OCI-LY7 (cell line): ENCODE measurements at places on chromosomes 2 and 18. TPM values are rescaled to one million over a fixed set of nuclear protein-coding genes. Genes with fewer than 3 reads are reported as not detected.

REEP1 gene
- total RNA-seq: not detected in 2 replicates

CPLX4 gene
- total RNA-seq: not detected in 2 replicates

GRCh38 chr2:210630873-210631560, 74.6 kb downstream of the CPS1 start:
- DNase-seq: no peak

- no peak for DNase-seq
These were observed 359.5 kb downstream of the RND3 start for GRCh38 chr2:150127995-150128394.

- DNase-seq: no peak
These were observed 97.9 kb upstream of the KLHL29 start for GRCh38 chr2:23286758-23287704.

GRCh38 chr2:111145103-111145760, 24.5 kb downstream of the BCL2L11 start:
- no peak for DNase-seq

DNA sequence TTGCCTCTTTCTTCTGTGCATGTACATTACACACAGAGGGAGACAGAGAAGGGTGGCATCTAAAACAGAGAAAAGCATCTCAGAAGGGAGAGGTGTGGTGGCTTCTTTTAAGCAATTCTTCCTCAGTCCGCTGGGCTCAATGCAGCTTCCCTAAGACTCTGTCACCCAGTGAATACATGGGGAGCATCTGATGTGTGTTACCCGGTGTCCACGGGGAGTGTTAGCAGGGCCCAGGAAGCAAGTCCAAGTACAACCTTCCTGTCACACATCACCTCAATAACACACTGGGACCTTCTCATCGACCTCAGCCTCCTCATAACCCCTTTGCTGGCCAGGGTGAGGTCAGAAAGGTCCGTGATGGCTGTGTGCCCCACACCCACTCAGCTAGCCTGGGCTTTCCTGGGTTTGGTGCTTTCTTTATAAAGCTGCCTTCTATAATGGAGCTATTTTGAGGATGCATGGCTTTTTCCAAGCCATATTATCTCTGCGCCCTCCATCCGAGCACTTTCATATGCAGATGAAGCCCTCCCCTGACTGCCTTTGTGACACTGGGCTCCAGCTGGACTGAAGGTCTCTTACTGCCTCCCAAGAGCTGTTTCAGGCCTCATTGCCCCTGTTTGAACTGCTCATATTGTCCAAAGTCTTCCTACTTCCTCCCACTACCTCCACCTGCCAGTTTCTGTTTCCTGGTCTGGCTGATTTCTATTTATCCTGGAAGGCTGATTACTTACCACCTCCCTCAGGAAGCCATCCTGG, 21.4 kb downstream of the TNFRSF11A start:
- DNase-seq: no peak

DNA sequence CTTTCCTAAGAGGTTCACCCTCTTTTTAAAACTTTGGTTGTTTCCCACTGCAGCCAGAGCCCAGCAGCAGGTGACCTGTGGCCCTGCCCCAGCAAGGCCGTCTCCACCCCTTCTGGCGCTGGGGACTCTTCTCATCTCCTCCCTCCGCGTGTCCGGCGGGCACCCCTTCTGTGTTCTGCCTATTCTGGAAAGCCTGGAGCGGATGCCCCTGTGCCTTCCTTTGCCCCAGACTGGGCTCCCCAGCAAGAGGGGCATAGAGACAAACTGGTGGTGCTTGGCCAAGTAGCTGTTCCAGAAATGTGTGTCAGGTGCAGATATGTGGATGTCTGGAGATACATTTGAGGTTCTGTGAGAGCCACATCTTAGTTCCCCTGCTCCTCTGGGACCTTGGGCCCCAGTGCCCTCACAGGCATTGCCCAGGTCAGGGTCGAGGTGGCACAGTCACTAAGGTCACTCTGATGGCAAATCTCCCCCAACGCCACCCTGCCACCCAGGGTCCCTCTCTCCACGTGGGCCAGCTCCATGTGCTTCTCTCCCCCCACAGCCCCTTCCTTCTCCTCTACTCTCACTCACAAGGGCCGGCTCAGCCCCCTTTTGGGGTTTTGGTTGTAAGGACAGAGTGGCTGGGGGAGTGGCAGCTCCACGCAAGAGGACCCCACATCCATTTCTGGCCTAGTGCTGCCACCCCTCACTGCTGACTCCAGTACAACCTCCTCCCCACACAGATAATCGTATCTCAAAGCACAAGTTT, 35.5 kb upstream of the TAF1B start:
- DNase-seq: no peak

GRCh38 chr2:218876562-218877219, 4.0 kb upstream of the WNT10A start:
- peak; percentile 73 for DNase-seq

GRCh38 chr2:152319822-152320570, 15.0 kb upstream of the FMNL2 start:
- no peak for DNase-seq

- DNase-seq: no peak
These were observed 127.3 kb downstream of the MGAT5 start for GRCh38 chr2:134381141-134381540.

DNA sequence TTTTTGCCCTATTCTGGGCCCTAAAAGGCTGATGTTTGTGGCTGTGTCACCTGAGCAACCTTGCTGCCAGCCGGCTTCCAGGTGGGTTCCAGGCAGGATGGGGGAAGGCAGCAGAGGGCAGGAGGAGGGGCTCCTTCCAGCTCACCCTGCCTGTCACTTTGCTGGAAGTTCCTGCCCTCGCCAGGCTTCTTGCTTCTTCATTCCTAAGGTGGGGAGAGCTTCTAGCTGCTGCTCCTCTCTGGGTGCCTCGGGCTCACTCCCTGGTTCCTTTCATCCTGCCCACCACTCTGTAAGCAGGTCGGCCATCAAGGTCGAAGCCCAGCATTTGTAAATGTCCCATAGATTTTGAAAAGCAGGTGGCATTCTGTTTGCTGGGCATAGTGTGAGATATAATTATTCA, 249.4 kb upstream of the HS6ST1 start:
- DNase-seq: no peak
